CD4-positive, alpha-beta T cell treated with Interleukin-21 for 1 hour (primary cell): ENCODE measurements at places on chromosomes 7 and 10.
A peak's percentile ranks its signal among the peaks of the same experiment; 100 is the strongest.

- DNase-seq = no peak
Measured at GRCh38 chr10:3178042-3178441, 5.5 kb upstream of the PITRM1 start.

- DNase-seq = no peak
Measured at GRCh38 chr7:23700046-23700445, 10.0 kb upstream of the STK31 start.

- no peak for DNase-seq
Measured at GRCh38 chr10:95466436-95466835, 94.7 kb downstream of the SORBS1 start.

- peak; percentile 69 for DNase-seq
Measured at GRCh38 chr10:110498982-110499795, 1.5 kb downstream of the DUSP5 start.

- peak; percentile 72 for DNase-seq
Measured at GRCh38 chr10:89029785-89030437, 39.3 kb downstream of the FAS start.

GRCh38 chr10:27658788-27659187 lies 86.8 kb downstream of the MKX start:
- DNase-seq = no peak

- DNase-seq = no peak
Measured at GRCh38 chr10:15200626-15201025, 32.1 kb upstream of the NMT2 start.

- DNase-seq = no peak
Measured at GRCh38 chr10:79273604-79274003, 73.7 kb upstream of the PPIF start.

- peak; percentile 31 for DNase-seq
Measured at GRCh38 chr7:85023066-85023712, 163.7 kb downstream of the SEMA3D start.

DNA sequence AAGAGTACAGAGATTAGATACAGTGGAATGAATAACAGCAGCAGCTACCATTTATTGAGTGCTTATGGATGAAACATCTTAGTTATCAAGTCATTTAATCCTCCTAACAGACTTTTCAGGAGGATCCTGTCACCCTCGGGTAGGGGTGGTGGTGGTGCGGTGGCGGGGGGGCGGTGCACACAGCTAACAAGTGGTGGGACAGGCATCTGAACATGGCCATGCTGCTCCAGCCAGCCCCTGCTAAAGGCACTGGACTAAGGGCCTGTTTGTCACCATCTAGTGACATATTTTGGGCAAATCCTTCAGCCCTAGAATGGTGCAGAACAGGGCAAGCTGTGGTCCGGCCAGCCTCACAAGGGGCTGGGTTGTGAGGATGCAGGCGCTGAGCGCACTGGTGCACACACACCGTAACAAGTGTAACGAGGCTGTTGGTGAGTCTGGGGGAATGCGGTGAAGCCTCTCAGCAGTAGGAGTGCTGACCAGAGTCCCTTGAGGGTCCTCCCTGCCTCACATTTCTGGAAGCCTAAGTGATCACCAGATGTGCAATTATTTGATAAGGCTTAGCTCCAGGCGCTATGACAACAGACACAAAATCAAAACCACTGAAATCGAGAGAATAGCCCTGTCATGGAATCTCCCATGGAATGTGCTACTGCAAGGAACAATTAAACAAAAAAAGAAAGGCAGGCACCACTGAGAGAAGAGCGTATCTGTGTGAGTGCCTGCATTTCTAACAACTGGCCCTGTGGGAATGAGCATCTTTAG lies 102.2 kb downstream of the RNF216 start:
- no peak for DNase-seq

- no peak for DNase-seq
Measured at GRCh38 chr10:53638006-53638405, 865.4 kb upstream of the MBL2 start.

DNA sequence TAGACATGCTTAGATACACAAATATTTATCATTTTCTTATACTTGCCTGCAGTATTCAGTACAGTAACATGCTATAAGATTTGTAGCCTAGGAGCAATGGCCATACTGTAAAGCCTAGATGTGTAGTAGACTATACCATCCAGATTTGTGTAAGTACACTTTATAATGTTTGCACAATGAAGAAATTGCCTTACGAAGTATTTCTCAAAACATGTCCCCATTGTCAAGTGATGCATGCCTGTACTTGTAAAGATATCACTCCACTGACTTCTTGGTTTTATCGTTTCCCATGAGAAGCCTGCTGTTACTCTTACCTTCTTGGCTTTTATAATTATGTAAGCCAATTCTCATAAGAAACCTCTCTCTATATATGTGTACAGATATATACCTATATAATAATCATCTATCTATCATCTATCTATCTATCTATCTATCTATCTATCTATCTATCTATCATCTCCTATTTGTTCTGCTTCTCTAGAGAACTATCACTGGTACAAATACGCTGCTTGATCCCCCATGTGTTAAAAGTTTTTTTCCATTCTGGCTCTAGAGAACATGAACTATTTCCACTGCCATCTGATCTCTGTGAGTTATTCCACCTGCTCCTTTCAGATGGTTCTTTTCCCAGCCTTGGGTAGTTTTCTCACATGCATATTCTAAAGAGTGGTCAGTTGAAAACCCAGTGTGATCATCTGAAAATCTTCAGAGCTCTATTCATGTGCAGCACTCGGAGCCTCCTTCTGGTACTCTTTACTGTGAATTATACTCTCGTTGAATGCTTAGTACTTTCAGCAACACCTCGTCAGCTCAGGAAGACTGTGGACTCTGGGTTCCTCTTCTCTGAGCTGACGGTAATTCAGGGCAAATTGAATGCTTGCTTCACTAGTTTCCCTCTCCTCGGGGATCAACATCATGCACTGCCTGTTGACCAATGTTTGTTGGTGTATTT lies 14.5 kb upstream of the VCL start:
- DNase-seq = no peak

DNA sequence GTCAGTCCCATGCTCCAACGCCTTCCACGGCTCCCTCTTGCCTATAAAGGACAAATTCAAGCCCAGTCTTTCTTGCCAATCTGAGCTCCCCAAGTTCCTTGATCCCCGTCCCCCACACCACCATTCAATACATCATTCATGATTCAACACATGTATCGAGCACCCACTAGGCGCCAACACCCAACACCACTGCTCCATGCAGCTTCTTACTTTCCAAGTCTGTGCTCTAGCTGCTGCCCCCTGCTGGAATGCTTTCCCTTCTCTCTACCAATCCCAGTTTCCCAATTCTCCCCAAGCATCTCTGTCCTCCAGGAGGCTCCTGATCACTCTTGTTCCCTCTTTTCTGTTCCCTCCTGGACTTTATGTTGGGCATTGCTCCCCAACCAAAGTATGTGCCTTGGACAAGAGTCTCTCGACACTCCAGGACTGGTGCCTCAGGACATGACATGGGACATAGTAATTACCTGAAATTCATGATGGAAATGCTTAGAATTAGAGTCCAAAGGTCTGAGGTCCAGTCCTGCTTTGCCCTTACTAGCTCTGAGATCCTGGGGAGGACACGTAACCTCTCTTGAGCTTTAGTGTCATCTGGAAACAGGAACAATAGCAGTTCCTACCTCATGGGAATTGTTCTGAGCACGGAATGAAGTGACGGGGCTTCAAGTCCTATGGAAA lies 172.7 kb downstream of the NEURL1 start:
- no peak for DNase-seq

DNA sequence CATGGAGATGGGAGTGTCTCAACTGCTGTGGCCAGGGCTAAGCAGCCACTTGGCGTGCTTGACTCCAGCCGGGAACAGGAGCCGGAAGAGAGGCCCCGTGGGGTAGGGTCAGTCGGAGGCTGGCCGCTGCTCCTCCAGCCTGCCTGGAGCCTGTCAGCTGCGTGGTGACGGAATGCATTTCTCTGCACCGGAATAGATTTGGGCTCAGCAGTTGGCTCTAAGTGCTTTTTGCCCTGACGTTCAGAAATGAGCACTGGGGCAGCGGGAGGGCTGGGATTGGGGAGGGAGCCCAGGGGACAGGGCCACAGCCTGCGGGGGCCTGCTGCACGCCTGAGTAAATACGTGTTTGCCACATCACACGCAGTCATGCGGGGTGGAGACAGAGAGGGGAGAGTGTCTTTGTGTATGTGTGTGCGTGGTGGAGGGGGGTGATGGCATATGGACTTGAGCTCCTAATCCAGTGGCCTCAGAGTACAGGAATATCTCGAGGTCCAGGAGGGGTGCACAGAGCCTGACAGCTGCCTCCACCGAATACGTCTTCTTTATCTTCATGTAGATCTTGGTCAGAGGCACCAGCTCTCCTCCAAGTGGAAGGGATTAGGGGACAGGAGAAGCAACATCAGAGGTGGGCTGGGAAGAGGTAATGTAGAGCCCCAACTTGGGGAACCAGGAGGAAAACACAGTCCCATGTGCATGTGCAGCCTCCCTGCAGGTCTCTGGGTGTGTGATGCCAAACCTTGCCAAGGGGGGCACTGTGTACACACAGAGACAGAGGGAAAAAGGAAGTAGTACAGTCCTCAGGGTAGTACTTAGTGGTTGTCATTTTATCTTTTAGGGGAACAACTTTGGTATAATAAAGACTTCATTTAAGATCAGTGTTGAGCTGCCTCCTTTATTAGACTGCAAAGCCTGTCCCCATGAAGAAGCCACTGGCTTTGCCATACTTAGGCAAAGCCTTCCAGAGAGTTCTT lies 151.4 kb downstream of the CDH23 start:
- DNase-seq = no peak

GRCh38 chr10:2225609-2226008 lies 488.3 kb upstream of the ADARB2 start:
- no peak for DNase-seq

- peak; percentile 67 for DNase-seq
Measured at GRCh38 chr10:47047577-47048525, 136.6 kb downstream of the PTPN20 start.

DNA sequence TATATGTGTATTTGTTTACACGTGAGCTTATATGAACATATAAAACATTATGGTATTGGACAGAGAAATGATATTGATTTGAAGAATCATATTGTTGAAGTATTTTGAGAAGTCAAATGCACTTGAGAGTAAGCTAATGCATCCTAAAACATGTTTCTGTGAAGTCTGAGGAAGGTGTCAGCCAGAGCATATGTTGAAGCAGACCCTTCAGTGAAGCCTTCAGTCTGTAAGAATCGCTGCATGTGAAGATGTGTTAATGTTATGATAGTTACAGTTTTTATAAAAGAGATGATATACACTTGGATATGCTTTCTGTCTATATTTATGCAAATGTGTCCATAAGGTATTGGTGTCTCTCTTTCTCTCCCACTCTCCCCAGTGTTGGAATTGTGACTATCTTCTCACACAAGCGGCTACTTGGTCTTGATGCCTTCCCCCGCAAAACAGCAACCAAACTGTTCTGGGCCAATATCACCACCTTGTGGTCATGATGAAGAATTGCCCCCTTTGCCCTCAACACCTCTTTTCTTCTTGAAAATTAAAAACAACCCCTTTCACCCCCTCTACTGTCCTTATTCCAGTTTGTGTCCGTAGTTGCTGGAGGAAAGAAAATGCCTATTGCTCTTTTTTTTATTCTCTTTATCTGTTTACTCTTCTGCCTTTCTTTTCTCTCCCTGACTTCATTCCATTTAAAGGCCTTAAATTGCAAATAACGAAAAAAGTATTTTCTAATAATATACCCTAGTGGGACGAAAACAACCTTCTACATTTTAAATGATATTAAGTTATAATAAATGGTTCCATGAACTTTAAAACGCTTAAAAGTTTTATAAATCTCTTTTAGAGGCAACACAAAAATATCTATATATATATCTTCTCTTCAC lies 64.9 kb downstream of the IKZF1 start:
- DNase-seq = peak; percentile 85
